ENCODE measurements at places on chromosomes 2 and 18. TPM values are rescaled to one million over a fixed set of nuclear protein-coding genes. Genes with fewer than 3 reads are reported as not detected.

WNT10A gene
- not detected for total RNA-seq

IL36A gene
- total RNA-seq, result not detected

COL6A3 gene
- 4.1 TPM for total RNA-seq

ALPI gene
- total RNA-seq, result not detected

SEMA4C gene
- total RNA-seq, result 54.4 TPM

REL gene
- 6.7 TPM for total RNA-seq

TLX2 gene
- total RNA-seq, result not detected

UGT1A3 gene
- not detected for total RNA-seq

UGT1A10 gene
- total RNA-seq, result not detected

CCDC178 gene
- total RNA-seq, result not detected
